ENCODE measurements at places on chromosomes 13 and 19.
A peak's percentile ranks its signal among the peaks of the same experiment; 100 is the strongest.

- H3K4me3 ChIP-seq: no peak within 1 kb of the TSS
- H3K36me3 ChIP-seq: no peaks in the 10 kb centered on the region
- no peak within 1 kb of the TSS for H3K27ac ChIP-seq
- DNase-seq: no peak
- no peaks in the 10 kb centered on the region for H3K4me1 ChIP-seq
Observed at GRCh38 chr19:2867025-2867991, at the start of gene ZNF556. Gene ZNF556 (plus strand): TSS chr19:2867335. CDS start chr19:2867422, 87 bp downstream.

DNA sequence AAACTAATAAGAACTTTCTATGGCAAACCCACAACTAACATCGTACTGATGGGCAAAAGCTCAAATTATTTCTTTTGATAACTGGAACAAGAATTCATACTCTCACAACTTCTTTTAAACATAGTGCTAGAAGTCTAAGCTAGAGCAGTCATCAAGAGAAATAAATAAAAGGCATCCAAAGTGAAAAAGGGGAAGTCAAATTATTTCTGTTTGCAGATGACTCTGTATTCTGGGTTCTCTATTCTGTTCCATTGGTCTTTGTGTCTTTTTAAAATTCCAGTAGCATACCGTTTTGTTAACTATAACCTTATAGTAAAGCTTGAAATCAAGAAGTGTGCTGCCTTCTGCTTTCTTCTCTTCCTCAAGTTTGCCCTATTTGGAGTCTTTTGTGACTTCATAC is 1215.9 kb downstream of the UQCRFS1 start:
- H3K4me1 ChIP-seq: no peaks in the 10 kb centered on the region
- H3K27me3 ChIP-seq: no peaks in the 10 kb centered on the region
- no peak for DNase-seq
- H3K27ac ChIP-seq: no peak overlapping the region
- no peaks in the 10 kb centered on the region for H3K36me3 ChIP-seq

GRCh38 chr19:15402411-15403150 is 16.2 kb downstream of the AKAP8L start:
- H3K36me3 ChIP-seq: peaks cover 29% of the 10 kb centered on the region
- no peaks in the 10 kb centered on the region for H3K27me3 ChIP-seq
- no peak for DNase-seq
- H3K4me3 ChIP-seq: no peak overlapping the region
- H3K4me1 ChIP-seq: no peaks in the 10 kb centered on the region

GRCh38 chr19:41595258-41595889 is 19.4 kb downstream of the CEACAM21 start:
- H3K4me1 ChIP-seq: no peaks in the 10 kb centered on the region
- no peaks in the 10 kb centered on the region for H3K27me3 ChIP-seq
- H3K4me3 ChIP-seq: no peak overlapping the region
- no peak overlapping the region for H3K27ac ChIP-seq

GRCh38 chr13:95697052-95697680 is 20.2 kb downstream of the DNAJC3 start:
- H3K27ac ChIP-seq: no peak overlapping the region
- H3K27me3 ChIP-seq: no peaks in the 10 kb centered on the region
- no peak overlapping the region for H3K4me3 ChIP-seq
- DNase-seq: no peak
- peaks cover 17% of the 10 kb centered on the region for H3K4me1 ChIP-seq

DNA sequence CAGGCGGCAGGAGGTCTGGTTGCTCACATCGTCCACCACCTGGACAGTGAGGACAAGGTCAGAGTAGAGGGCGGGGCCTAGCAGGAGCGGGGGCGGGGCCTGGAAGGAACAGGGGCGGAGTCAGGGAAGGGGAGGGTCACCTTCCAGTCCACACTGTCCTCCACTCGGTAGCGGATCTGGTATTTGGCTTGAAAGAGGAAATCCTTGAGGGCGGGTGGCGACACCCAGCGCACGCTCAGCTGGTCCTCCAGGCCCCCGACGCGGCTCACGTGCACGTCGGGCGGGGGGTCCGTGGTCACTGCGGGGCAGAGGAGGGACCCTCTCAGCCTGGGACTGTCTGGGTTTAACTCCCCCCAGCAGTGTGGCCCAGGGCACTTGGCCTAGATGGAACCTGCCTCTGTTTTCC is 8.2 kb downstream of the REX1BD start:
- H3K4me1 ChIP-seq: peaks cover 12% of the 10 kb centered on the region
- no peak overlapping the region for H3K4me3 ChIP-seq
- no peak for DNase-seq
- no peaks in the 10 kb centered on the region for H3K36me3 ChIP-seq

DNA sequence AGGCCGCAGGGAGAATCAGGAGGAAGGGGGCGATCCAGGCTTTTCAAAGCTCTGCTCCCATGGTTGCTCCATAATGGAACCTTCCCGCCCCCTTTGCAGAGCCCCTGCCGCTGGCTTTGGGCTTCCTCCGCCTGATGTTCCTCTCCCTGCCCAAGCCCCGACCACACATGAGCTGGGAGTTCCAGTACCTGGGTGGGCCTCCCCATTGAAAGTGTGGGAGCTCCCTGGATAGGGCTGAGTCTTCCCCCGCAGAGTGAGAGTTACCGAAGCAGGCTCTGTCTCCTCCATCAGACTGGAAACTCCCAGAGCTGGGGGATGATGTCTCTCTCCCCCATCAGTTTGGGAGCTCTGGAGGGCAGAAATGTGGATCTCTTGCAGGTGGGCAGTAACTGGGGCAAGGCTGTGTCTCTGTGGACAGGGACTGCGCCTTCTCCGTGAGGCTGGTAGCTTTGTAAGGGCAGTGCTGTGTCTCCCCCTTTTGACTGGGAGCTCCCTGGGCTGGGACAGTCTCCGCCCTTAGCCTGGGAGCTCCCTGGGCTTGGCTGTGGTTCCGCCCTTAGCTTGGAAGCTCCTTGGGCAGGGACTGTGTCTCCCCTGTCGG is 722 bp downstream of the DCAF15 start:
- H3K4me3 ChIP-seq: peak overlapping the region; percentile 84
- H3K36me3 ChIP-seq: peaks cover 23% of the 10 kb centered on the region
- peaks cover 16% of the 10 kb centered on the region for H3K4me1 ChIP-seq
- no peak for DNase-seq
- H3K27me3 ChIP-seq: no peaks in the 10 kb centered on the region

DNA sequence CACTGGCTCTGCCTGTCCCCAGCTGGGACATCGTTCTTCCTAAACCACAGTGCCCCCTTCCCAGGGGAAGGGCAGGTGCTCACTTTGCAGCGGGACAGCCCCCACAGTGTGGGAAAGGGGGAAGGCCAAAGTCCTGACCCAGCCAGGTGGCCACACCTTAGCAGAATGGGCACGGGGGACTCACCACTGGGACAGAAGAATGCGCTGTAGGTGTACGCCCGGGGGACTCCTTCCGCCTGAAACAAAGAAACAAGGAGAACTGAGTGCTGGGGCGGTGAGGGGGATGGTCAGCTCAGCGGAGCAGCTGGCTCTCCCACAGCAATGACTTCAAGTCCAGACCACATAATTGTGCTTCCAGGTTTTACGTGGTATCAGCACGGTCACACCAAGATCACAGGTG is 49.4 kb downstream of the F2RL3 start:
- no peaks in the 10 kb centered on the region for H3K36me3 ChIP-seq
- no peak overlapping the region for H3K27ac ChIP-seq
- no peaks in the 10 kb centered on the region for H3K27me3 ChIP-seq
- H3K4me3 ChIP-seq: no peak overlapping the region
- no peak for DNase-seq
- H3K4me1 ChIP-seq: no peaks in the 10 kb centered on the region

- DNase-seq: no peak
- H3K36me3 ChIP-seq: no peaks in the 10 kb centered on the region
- no peak overlapping the region for H3K4me3 ChIP-seq
- no peaks in the 10 kb centered on the region for H3K27me3 ChIP-seq
- H3K27ac ChIP-seq: no peak overlapping the region
Observed at GRCh38 chr13:40692946-40693345, 26.5 kb upstream of the FOXO1 start.

DNA sequence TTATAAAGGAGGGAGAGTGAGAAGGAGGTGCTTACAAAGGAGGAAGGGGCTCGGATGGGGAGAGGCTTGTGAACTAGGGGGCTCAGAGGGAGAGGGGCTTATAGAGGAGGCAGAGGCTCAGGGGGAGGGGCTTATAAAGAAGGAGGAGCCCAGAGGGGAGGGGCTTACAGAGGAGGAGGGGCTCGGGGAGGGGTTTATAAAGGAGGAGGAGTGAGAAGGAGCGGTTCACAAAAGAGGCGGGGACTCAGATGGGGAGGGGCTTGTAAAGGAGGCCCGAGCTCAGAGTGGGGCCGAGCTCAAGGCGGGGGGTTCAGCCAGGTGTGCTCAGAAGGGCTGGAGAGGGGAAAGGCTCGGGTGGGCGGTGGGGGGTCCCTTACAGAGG is 500 bp downstream of the SMIM24 start:
- H3K4me3 ChIP-seq: no peak overlapping the region
- DNase-seq: peak; percentile 28
- H3K4me1 ChIP-seq: peaks cover 9% of the 10 kb centered on the region
- H3K27me3 ChIP-seq: no peaks in the 10 kb centered on the region
- H3K36me3 ChIP-seq: no peaks in the 10 kb centered on the region

DNA sequence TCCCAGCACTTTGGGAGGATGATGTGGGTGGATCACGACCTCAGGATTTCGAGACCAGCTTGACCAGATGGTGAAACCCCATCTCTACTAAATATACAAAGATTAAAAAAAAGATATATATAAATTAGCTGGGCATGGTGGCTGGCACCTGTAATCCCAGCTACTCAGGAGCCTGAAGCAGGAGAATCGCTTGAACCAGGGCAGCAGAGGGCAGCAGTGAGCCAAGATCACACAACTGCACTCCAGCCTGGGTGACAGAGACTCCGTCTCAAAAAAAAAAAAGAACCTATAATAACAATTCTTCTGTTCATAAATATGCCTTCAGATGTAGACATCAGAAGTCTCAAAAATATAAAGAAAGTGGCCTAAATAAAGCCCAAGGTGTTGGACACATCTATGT is 7.6 kb downstream of the ZNF737 start:
- no peak overlapping the region for H3K27ac ChIP-seq
- H3K27me3 ChIP-seq: no peaks in the 10 kb centered on the region
- H3K4me3 ChIP-seq: no peak overlapping the region
- peaks cover 40% of the 10 kb centered on the region for H3K36me3 ChIP-seq
- no peaks in the 10 kb centered on the region for H3K4me1 ChIP-seq
- DNase-seq: no peak

GRCh38 chr19:29858000-29858596 is 46.3 kb downstream of the CCNE1 start:
- H3K36me3 ChIP-seq: no peaks in the 10 kb centered on the region
- H3K27me3 ChIP-seq: no peaks in the 10 kb centered on the region
- H3K4me3 ChIP-seq: no peak overlapping the region

GRCh38 chr19:48907671-48908070 is 7.6 kb downstream of the NUCB1 start:
- no peak overlapping the region for H3K27ac ChIP-seq
- peaks cover 35% of the 10 kb centered on the region for H3K36me3 ChIP-seq
- H3K4me1 ChIP-seq: peaks cover under 1% of the 10 kb centered on the region
- DNase-seq: no peak
- no peaks in the 10 kb centered on the region for H3K27me3 ChIP-seq
- no peak overlapping the region for H3K4me3 ChIP-seq

GRCh38 chr19:38559428-38560401 is 58.0 kb downstream of the MAP4K1 start:
- H3K4me3 ChIP-seq: peak overlapping the region; percentile 12
- no peaks in the 10 kb centered on the region for H3K36me3 ChIP-seq
- peaks cover 31% of the 10 kb centered on the region for H3K4me1 ChIP-seq
- DNase-seq: no peak
- no peaks in the 10 kb centered on the region for H3K27me3 ChIP-seq

- H3K27me3 ChIP-seq: no peaks in the 10 kb centered on the region
- H3K4me1 ChIP-seq: no peaks in the 10 kb centered on the region
- no peaks in the 10 kb centered on the region for H3K36me3 ChIP-seq
- H3K27ac ChIP-seq: no peak overlapping the region
- no peak for DNase-seq
Observed at GRCh38 chr13:33252135-33252534, 33.4 kb downstream of the STARD13 start.

- H3K27ac ChIP-seq: no peak overlapping the region
- no peaks in the 10 kb centered on the region for H3K36me3 ChIP-seq
- DNase-seq: no peak
- H3K27me3 ChIP-seq: no peaks in the 10 kb centered on the region
Observed at GRCh38 chr19:30274987-30275386, 97.2 kb upstream of the ZNF536 start.

GRCh38 chr19:2507109-2507508 is 31.2 kb downstream of the GADD45B start:
- no peaks in the 10 kb centered on the region for H3K36me3 ChIP-seq
- H3K27me3 ChIP-seq: no peaks in the 10 kb centered on the region
- peak overlapping the region; percentile 43 for H3K27ac ChIP-seq
- no peak overlapping the region for H3K4me3 ChIP-seq

- no peaks in the 10 kb centered on the region for H3K4me1 ChIP-seq
- no peak for DNase-seq
- no peaks in the 10 kb centered on the region for H3K27me3 ChIP-seq
- H3K27ac ChIP-seq: no peak overlapping the region
Observed at GRCh38 chr13:51881296-51881695, 19.5 kb downstream of the CCDC70 start.

GRCh38 chr13:45548281-45548680 is 67.3 kb downstream of the ERICH6B start:
- no peaks in the 10 kb centered on the region for H3K36me3 ChIP-seq
- H3K27me3 ChIP-seq: no peaks in the 10 kb centered on the region
- DNase-seq: no peak
- H3K27ac ChIP-seq: no peak overlapping the region

DNA sequence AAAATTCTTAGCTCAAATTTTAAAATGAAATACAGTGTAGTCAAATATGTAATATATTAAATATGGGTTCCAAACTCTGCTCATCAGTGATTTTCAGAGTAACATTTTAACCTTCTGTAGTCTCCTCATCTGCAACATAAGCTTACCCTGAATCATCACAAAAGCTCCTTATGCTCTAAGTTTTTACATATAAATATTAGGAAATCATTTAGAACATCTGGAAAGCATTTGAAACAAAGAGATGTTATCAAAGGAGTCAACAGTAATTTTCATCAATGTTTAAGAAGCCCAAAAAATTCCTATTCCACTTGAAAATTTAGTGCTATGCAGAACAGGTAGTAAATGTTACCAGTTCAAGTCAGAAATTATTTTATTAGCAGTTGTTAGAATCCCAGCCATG is 224.7 kb downstream of the DCT start:
- H3K4me1 ChIP-seq: no peaks in the 10 kb centered on the region
- no peak overlapping the region for H3K4me3 ChIP-seq
- H3K36me3 ChIP-seq: no peaks in the 10 kb centered on the region
- H3K27me3 ChIP-seq: no peaks in the 10 kb centered on the region

DNA sequence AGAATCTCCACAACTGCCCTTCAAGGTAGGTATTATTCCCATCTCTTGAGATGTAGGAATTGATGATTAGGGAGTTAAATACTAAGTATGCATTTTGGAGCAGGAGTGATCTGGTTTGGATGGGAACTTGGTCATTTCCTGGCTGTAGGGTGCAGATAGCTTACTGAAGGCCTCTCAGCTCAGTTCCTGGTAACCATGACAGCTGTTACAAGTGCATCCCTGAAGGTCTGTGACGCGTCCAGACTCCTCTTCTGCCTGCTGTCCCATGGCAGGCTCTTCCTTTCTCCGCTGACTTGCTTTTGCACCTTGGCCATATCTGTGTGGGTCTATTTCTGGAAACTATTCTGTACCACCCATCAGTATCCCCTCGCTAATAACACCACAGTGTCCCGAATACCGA is 387.8 kb downstream of the ZNF536 start:
- H3K27me3 ChIP-seq: no peaks in the 10 kb centered on the region
- no peak overlapping the region for H3K4me3 ChIP-seq
- H3K27ac ChIP-seq: no peak overlapping the region

All from CD8-positive, alpha-beta memory T cell (primary cell).